ENCODE measurements at places on chromosomes 11 and 22. TPM values are rescaled to one million over a fixed set of nuclear protein-coding genes. Genes with fewer than 3 reads are reported as not detected.

The FAM227A gene
- polyA plus RNA-seq = 4.2 TPM

The SYTL2 gene
- 55.3 TPM for polyA plus RNA-seq

The RBMXL2 gene
- polyA plus RNA-seq = 0.21 TPM

The FAM111B gene
- polyA plus RNA-seq = 13.3 TPM

The C11orf91 gene
- not detected for polyA plus RNA-seq

DNA sequence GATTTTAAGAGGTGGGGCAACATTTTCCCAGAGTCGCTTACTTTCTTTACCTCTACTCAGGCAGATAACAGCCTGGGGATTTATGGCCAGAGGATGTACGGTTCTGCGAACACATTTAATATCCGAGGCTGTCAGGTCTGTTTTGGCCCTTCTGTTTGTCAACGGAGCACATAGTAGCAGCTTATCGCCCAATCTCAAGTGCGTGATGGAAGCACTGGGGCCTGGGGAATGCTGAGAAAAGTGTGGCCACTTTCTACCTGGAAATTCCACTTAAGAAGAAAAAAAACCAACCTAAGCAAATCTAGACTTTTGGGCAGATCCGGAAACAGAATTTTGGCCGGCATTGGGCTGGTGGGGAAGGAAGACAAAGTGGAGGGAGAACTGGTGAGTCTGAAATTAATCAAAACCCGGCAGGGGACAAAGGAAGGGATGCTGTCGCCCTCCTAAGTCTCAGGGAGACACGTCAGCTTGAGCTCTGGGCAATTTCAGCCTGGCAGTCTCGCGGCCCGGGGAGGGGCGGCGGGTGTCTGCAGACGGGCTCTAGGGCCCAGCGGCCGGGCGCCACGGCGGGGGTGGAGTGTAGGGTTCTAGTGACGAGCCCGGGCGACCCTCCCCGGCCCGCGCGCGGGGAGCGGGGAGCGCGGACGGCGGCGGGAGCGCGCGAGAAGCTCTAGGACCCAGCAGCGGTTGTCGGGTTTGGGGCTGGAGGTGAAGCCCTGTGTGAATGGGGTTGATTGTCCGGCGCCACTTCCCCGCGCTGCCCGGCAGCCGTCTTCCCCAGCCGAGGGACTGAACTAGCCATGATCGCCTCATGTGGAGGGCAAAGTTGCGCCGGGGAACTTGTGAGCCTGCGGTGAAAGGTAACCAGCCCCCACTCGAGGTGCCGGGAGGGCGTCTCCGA is at the start of gene AMOTL1:
TSS of gene AMOTL1 (plus strand) at position 656 of the 901 bp plus-strand sequence. CDS start at position 812, 156 bp downstream.
- DNase-seq = peak; percentile 82

GRCh38 chr11:60204922-60205321 is 22.0 kb upstream of the MS4A6A start:
- DNase-seq = no peak

- DNase-seq = no peak
These were observed 13.0 kb upstream of the TUB start for GRCh38 chr11:8067929-8068575.

DNA sequence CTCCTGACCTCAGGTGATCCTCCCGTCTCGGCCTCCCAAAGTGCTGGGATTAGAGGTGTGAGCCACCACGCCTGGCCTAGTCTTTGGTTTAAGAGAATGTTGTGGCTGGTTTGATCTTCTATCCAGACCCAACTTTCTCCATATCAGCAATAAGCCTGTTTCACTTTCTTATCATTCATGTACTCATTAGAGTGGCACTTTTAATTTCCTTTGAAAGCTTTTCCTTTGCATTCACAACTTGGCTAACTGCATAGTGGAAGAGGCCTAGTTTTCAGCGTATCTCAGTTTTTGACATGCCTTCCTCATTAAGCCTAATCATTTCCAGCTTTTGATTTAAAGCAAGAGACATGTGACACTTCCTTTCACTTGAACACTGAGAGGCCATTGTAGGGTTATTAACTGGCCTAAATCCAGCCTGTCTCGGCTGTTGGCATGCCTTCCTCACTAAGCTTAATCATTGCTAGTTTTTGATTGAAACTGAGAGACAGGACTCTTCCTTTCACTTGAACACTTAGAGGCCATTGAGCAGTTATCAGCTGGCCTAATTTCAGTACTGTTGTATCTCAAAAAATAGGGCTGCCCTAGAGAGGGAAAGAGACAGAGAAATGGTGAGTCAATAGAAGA is 13.1 kb upstream of the RPL3 start:
- DNase-seq = no peak

All from left renal cortex interstitium (tissue), 4 donors.